ENCODE measurements at places on chromosomes 6 and 20.
A peak's percentile ranks its signal among the peaks of the same experiment; 100 is the strongest.

DNA sequence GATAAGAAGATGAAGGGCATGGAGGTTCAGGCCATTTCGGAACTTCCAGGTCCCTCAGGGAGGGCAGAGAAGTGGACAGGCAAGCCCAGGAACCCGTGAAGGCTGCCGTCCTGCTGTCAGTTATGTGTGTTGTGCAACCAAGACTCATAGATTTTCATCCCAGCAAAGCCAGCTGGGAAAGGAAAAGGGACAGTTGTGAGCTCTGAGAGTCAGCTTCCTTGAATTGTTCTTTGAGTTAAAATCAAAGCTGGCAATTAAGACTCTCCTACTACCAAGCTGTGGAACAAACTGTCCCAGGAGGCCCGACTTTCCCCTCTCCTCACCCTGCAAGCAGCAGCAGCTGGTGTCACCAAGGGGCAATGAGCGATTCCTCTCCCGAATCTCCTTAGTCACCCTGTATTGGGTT, 46.3 kb upstream of the IYD start:
- DNase-seq: no peak

GRCh38 chr6:88616380-88616779, 347.0 kb downstream of the RNGTT start:
- no peak for DNase-seq

DNA sequence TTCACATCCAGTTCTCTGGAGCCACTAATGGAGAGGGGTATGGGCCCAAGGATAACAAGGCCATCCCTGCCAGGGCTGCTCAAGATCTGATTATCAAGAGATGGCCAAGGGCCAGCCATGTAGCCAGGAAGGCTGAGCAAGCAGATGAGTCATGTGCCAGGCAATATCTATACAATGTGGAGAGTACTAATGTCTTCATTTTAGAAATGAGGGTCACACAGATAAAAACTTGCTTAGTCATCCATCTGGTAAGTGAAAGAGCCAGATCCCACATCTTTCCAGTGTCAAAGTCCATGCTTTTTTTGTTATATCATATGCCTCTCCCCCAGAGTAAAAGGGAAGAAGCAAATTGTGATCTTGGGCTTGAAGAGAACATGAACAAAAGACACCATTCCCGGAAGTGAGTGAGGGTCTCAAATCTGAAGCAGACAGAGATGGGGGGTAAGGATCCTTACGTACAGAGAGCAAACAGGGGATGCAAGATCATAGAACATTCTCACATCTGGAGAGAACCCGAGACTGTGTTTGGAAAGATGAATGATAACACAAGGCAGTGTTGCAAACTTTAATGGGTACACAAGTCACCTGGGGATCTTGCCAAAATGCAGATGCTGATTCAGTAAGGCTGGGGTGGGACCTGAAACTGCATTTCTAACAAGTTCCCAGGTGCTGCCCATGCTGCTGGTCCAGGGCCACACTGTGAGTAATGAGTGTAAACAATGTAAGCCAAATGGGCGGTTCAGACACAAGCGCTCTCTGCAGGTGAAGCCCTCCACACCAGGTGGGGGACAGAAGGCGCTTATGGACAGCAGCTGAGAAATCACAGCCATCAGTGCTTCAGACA, 20.0 kb upstream of the GSTA3 start:
- no peak for DNase-seq

GRCh38 chr20:11246251-11246775, 572.5 kb upstream of the JAG1 start:
- no peak for DNase-seq

- DNase-seq: no peak
Observed at GRCh38 chr6:90238496-90239266, 58.0 kb downstream of the BACH2 start.

GRCh38 chr6:5261545-5262109, 314 bp downstream of the FARS2 start:
- DNase-seq: no peak

GRCh38 chr6:33428966-33429749, 9.3 kb downstream of the SYNGAP1 start:
- no peak for DNase-seq

- no peak for DNase-seq
Observed at GRCh38 chr20:44843876-44844275, 33.5 kb upstream of the RIMS4 start.

- no peak for DNase-seq
Observed at GRCh38 chr20:32894026-32894483, 35.3 kb downstream of the EFCAB8 start.

GRCh38 chr20:58219342-58219700, 9.1 kb downstream of the ANKRD60 start:
- DNase-seq: no peak

- no peak for DNase-seq
Observed at GRCh38 chr6:136335736-136336363, 46.2 kb upstream of the BCLAF1 start.

DNA sequence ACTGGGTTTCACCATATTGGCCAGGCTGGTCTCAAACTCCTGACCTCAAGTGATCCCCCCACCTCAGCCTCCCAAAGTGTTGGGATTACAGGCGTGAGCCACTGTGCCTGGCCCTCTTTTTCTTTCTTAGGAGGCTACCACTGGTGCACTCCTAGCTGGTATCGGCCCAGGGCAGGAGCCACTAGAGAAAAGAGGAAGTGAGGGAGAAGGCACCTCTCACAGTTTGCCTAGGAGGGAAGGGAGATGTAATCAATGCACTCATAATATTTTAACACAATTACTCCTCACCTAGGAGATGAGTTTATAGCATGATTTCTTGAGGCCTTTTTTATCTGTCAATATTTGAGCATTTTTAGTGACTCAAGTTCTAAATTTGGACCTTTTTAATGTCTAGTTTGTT, 189.0 kb upstream of the SOX4 start:
- no peak for DNase-seq

DNA sequence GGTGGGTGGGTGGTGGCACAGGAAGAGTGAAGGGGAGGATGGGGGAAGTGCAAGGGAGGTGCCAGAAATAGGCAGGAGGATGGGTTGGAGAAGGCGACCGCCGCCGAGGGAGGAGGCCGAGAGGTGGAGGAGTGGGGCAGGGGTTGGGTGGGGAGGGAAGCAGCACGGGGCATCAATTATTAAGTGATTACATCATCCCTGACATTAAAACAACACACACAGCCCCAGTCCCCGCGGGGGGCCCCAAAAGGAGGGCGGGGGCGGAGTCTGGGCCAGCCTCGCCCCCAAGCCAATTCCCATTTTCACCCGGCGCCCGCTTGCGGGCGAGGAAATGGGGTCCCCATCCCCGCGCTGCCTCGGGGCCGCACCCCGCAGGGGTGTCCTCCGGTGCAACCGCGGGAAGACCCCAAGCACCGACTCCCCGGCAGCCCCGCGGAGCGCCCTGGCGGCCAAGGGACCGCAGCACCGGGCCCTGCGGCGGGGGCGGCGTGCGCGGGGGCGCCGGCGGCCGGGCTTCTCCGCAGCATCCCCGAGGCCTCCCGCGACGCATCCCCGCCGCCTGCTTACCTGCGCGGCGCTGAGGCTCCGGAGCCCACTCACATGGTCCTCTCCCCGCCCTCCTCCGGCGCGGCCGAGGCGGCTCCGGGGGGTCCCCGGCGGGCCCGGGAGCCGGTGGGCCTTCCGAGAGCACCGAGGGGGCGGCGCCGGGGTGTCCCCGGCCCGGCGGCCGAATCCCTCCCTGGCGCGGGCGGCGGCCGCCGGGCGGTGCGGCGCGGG, 663 bp downstream of the FYN start:
- peak; percentile 37 for DNase-seq

DNA sequence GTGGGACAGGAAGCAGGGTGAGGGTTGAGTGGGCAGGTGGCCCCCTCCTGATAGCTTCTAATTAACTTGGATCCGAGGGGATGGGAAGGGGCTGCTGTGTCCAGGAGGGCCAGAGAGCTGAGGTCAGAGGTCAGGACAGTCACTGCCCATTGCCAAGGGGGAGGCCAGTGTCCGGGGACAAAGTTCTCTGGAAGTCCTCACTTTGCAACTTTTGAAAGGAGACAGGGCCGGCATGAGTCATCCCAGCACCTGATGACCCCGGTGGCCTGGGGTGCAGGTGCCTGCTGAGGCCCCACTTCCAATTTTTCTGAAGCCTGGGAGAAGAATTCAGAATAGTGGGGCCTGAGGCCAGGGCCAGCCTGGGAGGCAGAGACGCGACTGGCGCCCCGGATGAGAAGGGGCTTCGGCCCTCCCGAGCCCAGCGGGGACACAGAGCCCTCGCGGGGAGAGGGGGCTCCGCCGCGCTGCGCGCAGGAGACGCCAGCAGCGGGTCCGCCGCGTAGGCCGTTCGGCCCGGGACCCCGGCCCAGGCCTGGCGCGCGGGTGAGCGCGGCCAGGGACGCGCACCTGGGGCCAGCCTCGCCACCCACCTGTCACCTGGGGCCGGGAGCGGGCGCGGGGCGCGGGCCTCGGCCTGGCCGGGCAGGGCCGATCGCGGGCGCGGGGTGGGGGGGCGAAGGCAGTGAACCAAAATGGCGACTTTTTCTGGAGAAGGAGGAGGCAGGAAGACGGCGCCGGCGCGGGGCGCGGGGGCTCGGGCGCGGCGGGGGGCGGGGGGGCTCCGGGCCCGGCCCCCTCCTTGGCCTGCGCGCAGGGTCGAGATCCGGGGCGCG, 586 bp downstream of the ZNF512B start:
- peak; percentile 20 for DNase-seq

DNA sequence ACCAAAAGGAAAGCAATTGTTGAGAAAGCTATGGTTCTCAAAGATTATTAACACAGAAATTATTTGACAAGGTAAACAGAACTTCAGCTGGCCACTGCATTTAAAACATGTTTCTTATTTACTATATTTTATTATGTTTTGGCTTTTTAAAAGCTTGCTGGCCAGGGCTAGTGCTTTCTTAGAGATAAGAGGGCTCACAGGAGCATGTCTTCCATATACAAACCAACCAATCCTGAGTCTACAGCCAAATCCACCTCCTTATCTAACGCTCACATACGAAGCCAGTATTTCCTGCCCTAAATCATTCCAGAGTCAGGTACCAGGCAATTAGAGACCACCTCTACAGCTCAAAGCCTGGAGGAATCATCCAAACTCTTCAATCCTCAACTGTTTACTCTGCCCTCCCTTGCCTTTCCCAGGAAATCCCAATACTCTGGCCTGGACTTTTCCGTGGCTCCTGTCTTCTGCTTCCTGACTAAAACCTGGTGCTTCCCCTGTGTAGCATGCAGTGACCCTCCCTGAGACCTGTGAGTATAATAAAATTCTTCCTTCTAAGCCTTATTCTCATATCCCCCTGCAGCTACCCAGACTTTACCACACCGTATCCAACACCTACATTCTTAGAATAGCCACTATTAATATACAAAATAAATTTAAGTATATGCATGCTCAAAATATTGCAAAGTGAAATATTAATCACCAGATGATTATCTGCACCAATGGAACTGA, 33.2 kb downstream of the RANBP9 start:
- no peak for DNase-seq

DNA sequence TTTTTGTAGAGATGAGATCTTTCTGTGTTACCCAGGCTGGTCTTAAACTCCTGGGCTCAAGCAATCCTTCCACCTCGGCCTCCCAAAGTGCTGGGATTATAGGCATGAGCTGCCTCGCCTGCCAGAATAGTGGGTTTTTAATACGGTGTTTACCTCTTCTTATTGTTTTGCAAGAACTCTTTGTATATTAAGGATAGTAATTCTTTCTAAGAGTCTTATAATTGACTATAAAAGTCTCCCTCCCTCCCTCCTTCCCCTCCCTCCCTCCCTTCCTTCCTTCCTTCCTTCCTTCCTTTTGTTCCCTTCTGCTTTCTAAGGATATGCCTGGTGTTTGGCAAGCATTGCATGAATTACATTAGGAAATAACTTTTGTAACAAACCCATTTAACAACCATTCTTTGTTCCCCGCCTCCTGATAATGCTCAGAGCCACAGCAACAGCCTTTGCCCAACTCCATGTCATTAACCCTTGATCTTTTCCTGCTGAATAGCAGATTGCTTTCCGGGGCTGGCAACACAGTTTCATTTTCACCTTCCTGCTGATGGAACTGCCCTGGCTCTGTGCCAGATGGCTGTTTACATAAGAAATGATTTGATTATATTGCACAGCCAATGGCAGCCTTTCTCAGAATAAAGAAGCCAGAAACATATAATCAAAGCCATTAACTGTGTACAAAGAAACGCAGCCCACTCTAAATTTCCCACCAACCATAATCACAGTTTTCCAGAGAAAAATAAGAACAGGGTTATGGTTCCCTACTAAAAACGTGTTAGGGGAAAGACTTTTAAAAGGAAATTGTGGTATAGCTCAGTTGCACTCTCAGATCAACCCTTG, 143.7 kb upstream of the PTPN1 start:
- no peak for DNase-seq

DNA sequence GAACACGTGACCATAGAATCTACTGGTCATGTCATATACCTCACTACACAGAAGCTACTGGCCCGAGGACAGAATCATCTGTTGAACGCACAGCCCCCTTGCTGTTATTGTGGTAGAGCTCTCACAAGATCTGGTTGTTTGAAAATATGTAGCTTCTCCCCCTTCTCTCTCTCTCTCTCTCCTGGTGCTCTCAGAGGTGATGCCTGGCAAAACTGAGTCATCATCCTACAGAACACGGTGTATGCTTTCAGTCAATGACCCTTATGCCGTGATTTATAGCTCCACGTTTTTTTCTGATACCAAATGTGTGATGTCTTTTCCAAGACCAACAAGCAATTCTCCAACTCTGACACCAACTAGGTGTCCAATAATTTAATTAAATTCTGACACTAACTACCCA, 13.0 kb upstream of the RBM24 start:
- no peak for DNase-seq

- DNase-seq: no peak
Observed at GRCh38 chr20:44435630-44436335, 39.9 kb upstream of the TTPAL start.

- no peak for DNase-seq
Observed at GRCh38 chr6:142935553-142936517, 9.1 kb downstream of the HIVEP2 start.

- DNase-seq: no peak
Observed at GRCh38 chr20:755941-756340, 12.4 kb downstream of the SLC52A3 start.

All from left ventricle myocardium inferior (tissue), 1 donor.